ENCODE measurements at places on chromosomes 12 and 14. TPM values are rescaled to one million over a fixed set of nuclear protein-coding genes. Genes with fewer than 3 reads are reported as not detected.

- no peaks in the 10 kb centered on the region for H3K27me3 ChIP-seq
- H3K36me3 ChIP-seq = no peaks in the 10 kb centered on the region
- H3K27ac ChIP-seq = peak overlapping the region; percentile 1
- H3K4me3 ChIP-seq = no peak overlapping the region
- DNase-seq = no peak
These were observed 6.0 kb upstream of the STK38L start for GRCh38 chr12:27237790-27238771.

- DNase-seq = no peak
- no peak overlapping the region for H3K4me3 ChIP-seq
- no peak overlapping the region for H3K27ac ChIP-seq
- no peaks in the 10 kb centered on the region for H3K4me1 ChIP-seq
- no peaks in the 10 kb centered on the region for H3K36me3 ChIP-seq
These were observed 286.4 kb upstream of the TMEM132C start for GRCh38 chr12:127980585-127980984.

DNA sequence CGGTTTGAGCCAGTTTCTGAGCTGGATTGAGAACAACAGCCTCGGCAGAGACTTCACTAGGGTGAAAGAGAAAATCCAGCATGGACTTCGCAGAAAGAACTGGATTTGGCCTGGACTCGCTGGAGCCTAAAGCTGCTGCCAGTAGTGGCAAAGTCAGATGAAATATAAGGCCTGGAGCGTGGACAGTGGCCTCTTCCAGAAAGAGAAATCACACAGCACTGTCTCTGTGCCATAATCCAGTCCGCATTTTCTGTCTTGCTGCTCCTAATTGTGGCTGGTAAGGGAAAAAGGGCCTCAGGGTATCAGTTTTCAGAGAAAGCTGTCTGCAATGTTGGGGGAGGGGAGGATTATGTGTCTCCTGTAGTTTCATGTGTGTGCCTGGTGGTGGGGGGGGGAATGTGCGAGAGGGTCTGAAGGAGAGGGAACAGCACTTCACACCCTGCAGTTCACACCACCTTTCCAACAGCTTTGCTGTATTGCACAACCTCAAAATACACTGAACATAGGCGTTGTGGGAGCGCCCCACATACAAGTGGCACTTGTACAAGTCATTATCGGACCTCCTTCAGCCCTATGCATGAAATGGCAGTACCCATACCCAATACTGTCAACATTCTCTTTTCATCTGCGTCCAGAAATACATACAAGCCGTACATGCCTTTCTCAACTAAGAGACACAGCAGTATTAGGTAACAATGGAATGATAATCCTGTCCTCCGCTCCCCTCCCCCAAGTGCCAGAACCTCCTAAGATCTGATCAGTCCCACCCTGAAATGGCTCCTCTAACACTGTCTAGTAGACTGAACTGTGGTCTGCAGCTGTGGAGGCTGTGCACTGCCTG, 107.5 kb upstream of the ATF7IP start:
- H3K27me3 ChIP-seq = no peaks in the 10 kb centered on the region
- no peaks in the 10 kb centered on the region for H3K36me3 ChIP-seq
- peak overlapping the region; percentile 87 for H3K27ac ChIP-seq
- H3K4me3 ChIP-seq = peak overlapping the region; percentile 3
- DNase-seq = peak; percentile 96

GRCh38 chr12:26646571-26646970, 186.4 kb downstream of the ITPR2 start:
- H3K4me3 ChIP-seq = no peak overlapping the region
- H3K27me3 ChIP-seq = no peaks in the 10 kb centered on the region
- DNase-seq = no peak
- H3K36me3 ChIP-seq = no peaks in the 10 kb centered on the region

DNA sequence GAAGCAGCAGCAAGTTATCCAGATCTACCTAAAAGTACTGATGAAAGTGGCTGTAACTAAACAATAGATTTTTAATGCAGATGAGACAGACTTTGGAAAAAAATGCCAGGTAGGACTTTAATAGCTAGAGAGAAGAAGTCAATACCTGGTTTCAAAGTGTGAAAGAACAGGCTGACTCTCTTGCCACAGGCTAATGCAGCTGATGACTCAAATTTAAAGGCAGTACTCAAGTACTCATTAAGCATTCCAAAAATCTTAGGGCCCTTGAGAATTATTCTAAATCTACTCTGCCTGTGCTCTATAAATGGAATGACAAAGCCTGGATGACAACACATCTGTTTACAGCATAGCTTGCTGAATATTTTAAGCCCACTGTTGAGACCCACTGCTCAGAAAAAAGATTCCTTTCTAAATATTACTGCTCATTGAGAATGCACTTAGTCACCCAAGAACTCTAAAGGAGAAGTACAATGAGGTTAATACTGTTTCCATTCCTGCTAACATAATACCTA, 68.6 kb upstream of the SYT1 start:
- no peak overlapping the region for H3K27ac ChIP-seq
- no peaks in the 10 kb centered on the region for H3K27me3 ChIP-seq
- no peaks in the 10 kb centered on the region for H3K36me3 ChIP-seq
- DNase-seq = no peak
- no peak overlapping the region for H3K4me3 ChIP-seq

DNA sequence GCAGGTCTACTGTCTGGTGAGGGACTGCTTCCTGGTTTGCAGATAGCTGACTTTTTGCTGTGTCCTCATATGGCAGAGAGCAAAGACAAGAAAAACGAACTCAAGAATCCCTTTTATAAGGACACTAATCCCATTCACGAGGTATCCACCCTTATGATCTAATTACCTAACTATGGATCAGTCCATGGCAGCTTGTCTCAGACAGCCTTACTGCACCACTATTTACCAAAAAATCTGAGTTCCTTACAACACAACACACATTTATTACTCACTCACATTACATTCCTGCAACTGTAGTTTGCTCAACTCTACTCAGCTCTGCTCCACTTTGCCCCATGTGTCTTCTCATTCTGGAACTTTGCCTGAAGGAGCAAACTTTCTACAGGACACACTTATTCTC, 10.1 kb upstream of the SLC6A15 start:
- no peaks in the 10 kb centered on the region for H3K4me1 ChIP-seq
- H3K27me3 ChIP-seq = peaks cover 12% of the 10 kb centered on the region
- no peak overlapping the region for H3K4me3 ChIP-seq

DNA sequence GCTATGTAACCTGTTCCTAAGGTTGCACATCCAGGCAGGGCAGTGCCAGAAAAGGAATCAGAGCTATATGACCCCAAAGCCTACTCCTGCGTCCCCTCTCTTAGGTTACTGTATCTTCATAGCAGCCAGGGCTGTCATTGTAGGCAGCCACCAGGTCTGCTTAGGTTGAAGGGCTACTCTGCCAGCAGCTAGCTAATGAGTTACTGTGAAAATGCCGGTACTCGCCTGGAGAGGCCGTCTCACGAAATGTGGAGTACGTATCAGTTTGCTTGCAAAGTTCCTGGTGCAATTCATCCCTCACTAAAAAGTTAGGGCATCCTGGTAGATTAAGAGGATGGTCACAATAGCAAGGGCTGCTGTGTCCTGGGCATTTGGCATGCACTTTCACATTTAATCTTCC, 50.9 kb downstream of the RPH3A start:
- no peak for DNase-seq
- no peaks in the 10 kb centered on the region for H3K4me1 ChIP-seq
- no peaks in the 10 kb centered on the region for H3K36me3 ChIP-seq
- H3K27ac ChIP-seq = no peak overlapping the region
- H3K4me3 ChIP-seq = no peak overlapping the region

- no peak overlapping the region for H3K4me3 ChIP-seq
- peaks cover 4% of the 10 kb centered on the region for H3K4me1 ChIP-seq
- DNase-seq = no peak
- no peaks in the 10 kb centered on the region for H3K36me3 ChIP-seq
- H3K27ac ChIP-seq = no peak overlapping the region
These were observed 43.9 kb downstream of the SERPINA3 start for GRCh38 chr14:94656043-94656442.

DNA sequence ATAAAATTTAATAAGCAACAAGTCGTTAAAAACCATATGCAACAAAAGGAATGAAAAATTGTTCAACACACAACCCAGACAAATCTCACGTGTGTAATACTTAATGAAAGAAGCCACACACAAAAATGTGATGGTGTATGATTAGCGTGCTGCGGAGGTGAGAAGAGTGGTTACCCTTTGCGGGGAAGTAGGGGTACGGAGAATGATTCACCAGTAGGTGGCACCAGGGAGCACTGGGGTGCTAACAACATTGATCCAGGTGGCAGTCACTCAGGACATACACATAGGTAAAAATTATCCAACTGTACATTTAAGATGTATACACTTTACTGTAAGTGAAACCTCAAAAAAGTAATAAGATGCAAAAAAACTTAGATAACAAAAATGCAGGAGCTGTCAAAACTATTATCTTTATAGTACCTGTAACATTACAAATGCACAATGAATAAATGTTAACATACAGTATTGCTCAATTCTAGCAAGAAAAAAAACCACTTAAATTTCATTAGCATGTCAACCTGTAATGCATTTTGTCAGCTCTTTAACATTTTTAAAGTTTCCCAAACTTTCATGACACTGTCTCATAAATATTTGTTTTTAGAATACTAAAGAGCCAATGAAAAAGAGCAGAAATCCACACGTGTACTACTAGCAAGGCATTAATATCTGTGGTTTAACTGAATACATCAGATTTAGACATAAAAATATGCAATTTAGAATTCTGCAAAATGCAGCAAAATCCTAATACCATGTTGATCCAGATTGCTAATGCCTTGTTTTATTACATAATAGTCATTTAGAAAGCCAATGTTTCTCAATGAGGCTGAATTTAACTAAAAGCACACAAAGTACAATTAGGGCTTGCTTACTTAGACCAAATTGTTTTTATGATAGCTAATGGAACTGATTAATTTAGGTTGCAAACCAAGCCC, 46.7 kb downstream of the TMCC3 start:
- H3K27ac ChIP-seq = no peak overlapping the region
- no peaks in the 10 kb centered on the region for H3K36me3 ChIP-seq
- peaks cover 10% of the 10 kb centered on the region for H3K4me1 ChIP-seq
- DNase-seq = no peak

The IL26 gene
- total RNA-seq = not detected

The PTCSC3 gene
- not detected for total RNA-seq

The TMEM260 gene
- 10.0 TPM for total RNA-seq

The INHBC gene
- total RNA-seq = not detected

The ANKS1B gene
- 28.7 TPM for total RNA-seq

The USP44 gene
- total RNA-seq = 4.4 TPM
